Naive thymus-derived CD8-positive, alpha-beta T cell (primary cell): ENCODE measurements at places on chromosomes 1 and 21.

DNA sequence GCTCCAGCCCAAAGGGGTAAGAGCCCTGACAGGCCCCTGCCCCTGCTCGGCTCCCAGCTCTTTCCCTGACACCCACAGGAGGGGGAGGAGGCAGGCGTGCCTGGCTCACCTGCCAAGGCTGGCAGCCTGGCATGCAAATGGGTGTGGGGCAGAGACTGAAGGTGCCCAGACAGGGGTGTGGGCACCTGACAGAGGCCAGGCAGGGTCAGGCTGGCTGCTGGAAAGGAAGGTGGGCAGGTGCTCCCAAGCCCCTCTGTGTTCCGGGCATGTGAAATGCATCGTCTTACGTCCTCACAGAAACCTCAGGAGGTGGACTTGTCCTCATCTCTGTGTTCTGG, 19.4 kb upstream of the CASZ1 start:
- H3K36me3 ChIP-seq = no peaks in the 10 kb centered on the region
- no peak overlapping the region for H3K4me3 ChIP-seq
- no peak for DNase-seq
- H3K4me1 ChIP-seq = no peaks in the 10 kb centered on the region

- H3K27ac ChIP-seq = no peak overlapping the region
- H3K4me3 ChIP-seq = no peak overlapping the region
- no peaks in the 10 kb centered on the region for H3K36me3 ChIP-seq
- peaks cover 3% of the 10 kb centered on the region for H3K27me3 ChIP-seq
These were observed 303.3 kb upstream of the ESRRG start for GRCh38 chr1:217026531-217026930.

GRCh38 chr1:247440001-247440620, 17.8 kb downstream of the OR2B11 start:
- DNase-seq = no peak
- no peak overlapping the region for H3K4me3 ChIP-seq
- no peaks in the 10 kb centered on the region for H3K27me3 ChIP-seq
- peaks cover 19% of the 10 kb centered on the region for H3K36me3 ChIP-seq

DNA sequence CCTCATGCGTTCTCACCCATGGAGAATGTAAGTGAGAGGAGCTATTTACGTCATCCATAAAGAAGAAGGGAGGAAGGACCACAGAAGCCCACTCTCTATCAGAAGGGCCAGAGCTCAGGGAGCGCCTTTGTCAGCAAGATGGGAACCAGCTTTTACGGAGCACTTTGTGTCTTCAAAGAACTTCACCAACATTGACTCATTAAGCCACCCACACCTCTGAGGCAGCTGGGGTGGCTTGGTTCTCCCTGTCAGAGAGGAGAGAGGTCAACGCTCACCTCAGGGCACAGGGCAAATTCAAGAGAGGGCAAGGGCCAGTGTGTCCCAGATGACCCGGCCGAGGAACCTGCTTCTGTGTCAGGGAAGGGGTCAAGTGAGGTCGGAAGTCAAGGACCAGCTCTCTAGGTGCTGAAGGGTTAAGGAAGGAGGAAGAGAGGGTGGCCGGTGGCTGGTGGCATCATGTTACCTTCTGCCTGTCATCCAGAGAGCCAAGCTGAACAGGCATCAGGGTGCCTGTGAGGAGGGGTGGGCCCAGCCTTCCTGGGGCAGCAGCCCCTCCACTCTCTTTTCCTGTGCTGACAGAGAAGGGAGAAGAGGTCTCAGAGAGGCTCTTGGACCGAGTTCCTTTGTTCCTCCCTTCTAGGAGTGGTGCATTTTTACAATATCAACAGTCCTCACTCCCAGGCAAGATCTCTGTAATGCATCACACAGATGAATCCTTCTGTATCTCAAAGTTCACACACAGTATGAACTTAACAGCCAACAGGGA, 109.0 kb downstream of the ETS2 start:
- no peak overlapping the region for H3K27ac ChIP-seq
- H3K36me3 ChIP-seq = no peaks in the 10 kb centered on the region
- no peak for DNase-seq
- H3K4me1 ChIP-seq = peaks cover 4% of the 10 kb centered on the region
- peaks cover 22% of the 10 kb centered on the region for H3K27me3 ChIP-seq

DNA sequence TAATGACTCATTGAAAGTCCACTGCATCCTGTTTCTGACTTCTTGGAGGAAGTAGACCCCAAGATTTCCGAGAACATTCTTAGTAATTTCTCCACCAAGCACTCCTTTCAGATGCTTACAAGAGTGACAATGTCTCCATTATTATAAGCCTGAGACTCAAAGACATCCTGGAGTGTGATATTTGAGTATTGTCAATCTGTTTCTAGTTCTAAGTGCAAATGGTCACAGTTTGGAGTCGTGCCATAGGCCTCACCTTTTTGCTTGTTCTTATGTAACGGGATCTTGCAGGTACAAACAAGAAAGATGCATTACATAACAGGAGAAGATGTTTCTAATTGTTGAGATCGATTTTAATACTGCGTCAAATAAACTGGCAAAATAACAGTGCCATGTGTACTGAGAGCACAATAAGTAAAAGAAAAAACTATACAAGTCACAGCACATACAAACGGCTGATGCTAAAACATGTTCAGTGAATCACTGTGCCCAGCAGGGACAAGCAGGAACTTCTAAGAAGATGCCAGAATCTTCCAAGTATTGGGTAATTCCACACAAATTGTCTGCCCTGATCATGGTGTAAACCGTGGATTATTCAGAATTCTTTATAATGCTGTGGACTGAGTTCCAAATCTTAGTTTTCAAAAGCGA, 54.1 kb downstream of the CD2 start:
- H3K27ac ChIP-seq = peak overlapping the region; percentile 92
- no peak for DNase-seq
- H3K4me1 ChIP-seq = peaks cover 45% of the 10 kb centered on the region
- peaks cover 11% of the 10 kb centered on the region for H3K36me3 ChIP-seq

DNA sequence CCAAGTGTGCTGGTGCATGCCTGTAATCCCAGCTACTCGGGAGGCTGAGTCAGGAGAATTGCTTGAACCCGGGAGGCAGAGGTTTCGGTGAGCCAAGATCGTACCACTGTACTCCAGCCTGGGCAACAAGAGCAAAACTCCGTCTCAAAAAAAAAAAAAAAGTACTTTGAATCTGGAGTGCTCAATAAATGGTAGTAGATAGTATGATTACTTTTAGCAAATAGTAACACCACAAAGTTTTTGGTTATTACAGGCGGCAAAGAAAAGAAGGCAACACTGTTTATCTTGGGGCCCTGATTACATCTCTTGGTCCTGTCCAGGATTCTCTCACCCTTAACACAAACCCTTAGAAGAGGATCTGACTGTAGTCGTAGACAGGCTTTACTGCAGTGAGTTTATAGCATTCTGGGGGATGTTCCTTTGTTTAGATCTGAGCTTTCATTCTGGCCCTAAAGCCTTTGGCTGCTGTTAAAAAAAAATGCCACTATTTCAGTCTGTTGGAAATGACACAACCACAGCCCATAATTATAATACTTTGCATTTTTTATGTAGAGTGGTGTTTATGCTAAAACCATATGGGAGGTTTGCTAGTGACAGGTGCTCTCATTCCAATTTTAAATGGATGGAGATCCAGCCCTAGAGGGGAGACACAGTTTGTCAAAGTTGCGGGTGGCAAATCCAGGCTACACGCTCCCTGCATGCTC, 79.7 kb upstream of the SLC2A1 start:
- H3K4me3 ChIP-seq = no peak overlapping the region
- no peak overlapping the region for H3K27ac ChIP-seq
- DNase-seq = no peak
- no peaks in the 10 kb centered on the region for H3K27me3 ChIP-seq
- H3K4me1 ChIP-seq = peaks cover 19% of the 10 kb centered on the region

DNA sequence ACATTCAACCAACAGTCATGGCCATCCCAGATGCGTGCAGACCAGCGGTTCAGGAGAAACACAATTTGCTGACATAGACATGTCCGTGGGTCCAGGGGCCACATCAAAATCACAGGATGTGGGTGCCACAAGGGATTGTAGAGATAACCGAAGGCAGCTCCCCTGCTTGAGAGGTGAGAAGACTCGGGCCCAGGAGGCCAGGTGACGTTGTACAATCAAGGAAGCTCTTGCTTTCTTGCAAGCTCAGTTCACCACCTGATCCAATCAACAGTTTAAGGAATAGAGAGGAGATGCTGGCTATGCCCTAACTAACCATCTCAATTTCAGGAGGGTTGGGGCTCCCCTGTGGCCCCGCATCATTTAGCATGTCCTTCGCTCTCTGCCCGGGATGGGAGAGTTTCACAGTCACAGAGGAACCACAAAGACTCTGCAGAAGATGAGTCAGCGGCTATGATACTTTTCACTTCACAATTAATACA, 19.5 kb downstream of the UBASH3A start:
- H3K27ac ChIP-seq = peak overlapping the region; percentile 83
- peaks cover 89% of the 10 kb centered on the region for H3K4me1 ChIP-seq
- H3K27me3 ChIP-seq = no peaks in the 10 kb centered on the region
- DNase-seq = no peak

DNA sequence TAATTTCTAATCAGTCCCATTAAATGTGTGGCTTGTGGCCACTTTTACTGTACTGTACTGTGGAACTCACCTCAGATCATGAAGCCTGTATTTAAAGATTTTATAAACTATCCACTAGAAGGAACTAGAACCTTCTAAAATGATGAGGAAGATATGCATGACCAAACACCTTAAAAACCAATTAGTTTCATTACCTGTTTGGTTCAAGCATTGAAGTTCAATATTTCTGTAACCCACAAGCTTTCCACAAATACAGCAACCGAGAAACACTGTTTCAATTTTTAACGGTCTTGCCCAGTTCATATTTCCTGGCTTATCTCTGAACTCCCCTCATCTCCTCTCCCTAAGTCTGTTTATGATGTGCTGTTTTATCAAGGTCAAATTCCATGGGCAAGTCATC, 264.3 kb upstream of the PLD5 start:
- H3K27ac ChIP-seq = no peak overlapping the region
- no peaks in the 10 kb centered on the region for H3K36me3 ChIP-seq
- H3K4me1 ChIP-seq = no peaks in the 10 kb centered on the region
- H3K4me3 ChIP-seq = no peak overlapping the region
- H3K27me3 ChIP-seq = peaks cover 3% of the 10 kb centered on the region

GRCh38 chr1:42974767-42975437, 16.2 kb upstream of the SLC2A1 start:
- H3K27me3 ChIP-seq = no peaks in the 10 kb centered on the region
- H3K4me3 ChIP-seq = no peak overlapping the region
- H3K36me3 ChIP-seq = peaks cover 4% of the 10 kb centered on the region

DNA sequence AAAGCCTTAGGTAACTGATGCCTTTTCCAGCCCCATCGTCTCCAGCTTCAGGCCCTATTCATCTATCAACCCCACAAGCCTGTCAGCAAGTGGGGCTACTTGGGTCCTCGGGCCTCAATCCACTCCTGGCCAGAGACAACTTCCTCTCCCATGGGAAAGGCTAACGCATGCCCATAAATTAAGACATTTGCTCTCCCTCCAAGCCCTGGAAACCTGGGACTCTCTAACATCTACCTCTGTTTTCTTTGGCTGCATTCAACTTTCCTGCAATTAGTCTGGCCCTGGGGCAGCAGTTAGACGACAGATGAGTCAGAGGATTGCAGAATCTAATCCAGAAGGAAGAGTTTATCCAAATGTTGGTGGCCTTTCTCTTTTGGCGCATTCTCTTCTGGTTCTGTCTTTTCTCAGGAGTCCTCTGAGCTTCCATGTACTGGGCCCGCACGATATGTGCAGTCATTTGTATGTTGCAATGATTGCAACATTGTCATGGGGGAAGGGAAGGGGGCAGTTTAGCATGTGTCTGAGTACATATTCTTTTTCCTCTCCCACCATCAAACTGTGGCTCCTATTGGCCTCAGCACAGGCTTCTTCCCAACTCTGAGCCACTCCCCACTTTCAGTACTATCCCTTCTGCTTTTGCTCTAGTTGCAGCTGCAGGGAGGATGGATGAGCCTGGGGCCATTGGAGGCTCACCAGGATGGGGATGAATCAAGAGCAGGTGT, 54.4 kb downstream of the NAV1 start:
- no peaks in the 10 kb centered on the region for H3K27me3 ChIP-seq
- H3K27ac ChIP-seq = no peak overlapping the region

- H3K4me3 ChIP-seq = peak overlapping the region; percentile 83
- peaks cover 9% of the 10 kb centered on the region for H3K4me1 ChIP-seq
- DNase-seq = no peak
- peaks cover 30% of the 10 kb centered on the region for H3K27me3 ChIP-seq
- H3K36me3 ChIP-seq = no peaks in the 10 kb centered on the region
These were observed 1.5 kb downstream of the TRNP1 start for GRCh38 chr1:26994787-26995517.

DNA sequence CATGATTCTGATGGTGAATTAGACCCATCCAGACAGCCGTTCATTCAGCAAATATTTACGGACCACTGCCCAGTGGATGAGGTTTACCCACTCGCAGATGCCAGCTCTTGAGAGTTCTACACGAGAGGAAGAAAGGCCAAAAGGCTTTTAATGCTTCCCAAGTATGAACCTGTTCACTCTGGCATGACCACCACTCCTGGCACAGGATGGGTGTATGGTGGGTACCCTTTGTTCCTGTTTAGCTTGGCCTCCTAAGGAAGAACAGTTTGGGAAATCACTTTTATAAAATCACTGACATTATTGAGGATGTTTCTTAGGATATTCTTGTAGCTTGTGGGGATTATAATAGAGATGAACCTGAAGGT, 67.2 kb downstream of the HMGB4 start:
- no peak overlapping the region for H3K27ac ChIP-seq
- H3K27me3 ChIP-seq = peaks cover 25% of the 10 kb centered on the region
- DNase-seq = no peak
- no peaks in the 10 kb centered on the region for H3K36me3 ChIP-seq
- H3K4me3 ChIP-seq = no peak overlapping the region

DNA sequence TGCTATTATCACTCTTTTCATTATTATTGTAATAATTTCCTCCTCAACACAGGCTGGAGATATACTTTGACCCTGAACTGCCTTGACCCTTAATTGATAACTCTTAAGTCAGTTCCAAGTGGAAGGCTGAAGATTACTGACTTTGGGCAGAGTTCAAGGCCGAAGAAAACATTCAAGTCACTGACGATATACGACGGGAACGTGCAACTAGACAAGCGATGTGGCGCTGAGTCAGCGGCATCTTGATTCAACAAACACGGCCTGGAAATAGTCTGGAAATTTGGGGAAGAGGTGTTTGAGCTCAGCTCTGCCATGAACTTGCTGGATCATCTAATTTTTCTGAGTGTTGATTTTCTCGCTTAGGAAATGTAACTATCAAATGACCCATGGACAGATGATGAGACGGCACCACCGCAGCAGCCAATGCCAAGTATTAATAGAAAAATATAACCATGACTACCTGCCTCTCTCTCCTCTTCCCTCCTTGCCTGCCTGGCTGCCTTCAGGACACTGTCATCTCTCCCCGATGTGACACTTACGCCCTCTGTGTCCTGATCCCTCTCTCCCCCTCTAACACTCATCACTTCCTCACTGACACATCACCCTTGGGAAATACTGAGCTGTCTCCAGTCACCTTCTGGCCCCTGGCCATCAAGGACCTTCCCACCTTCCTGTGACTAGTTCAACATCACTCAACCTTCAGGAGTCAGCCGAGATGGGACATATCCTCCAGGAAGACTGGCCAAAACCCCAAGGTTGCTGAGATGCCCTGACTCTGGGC, 49.4 kb downstream of the TMCO4 start:
- H3K4me3 ChIP-seq = no peak overlapping the region
- peaks cover 85% of the 10 kb centered on the region for H3K36me3 ChIP-seq
- H3K27ac ChIP-seq = no peak overlapping the region
- no peaks in the 10 kb centered on the region for H3K27me3 ChIP-seq

- H3K4me1 ChIP-seq = no peaks in the 10 kb centered on the region
- no peak for DNase-seq
- no peak overlapping the region for H3K27ac ChIP-seq
- no peaks in the 10 kb centered on the region for H3K36me3 ChIP-seq
- peaks cover 1% of the 10 kb centered on the region for H3K27me3 ChIP-seq
These were observed 61.4 kb upstream of the TNFSF18 start for GRCh38 chr1:173112129-173112528.
